ENCODE measurements at places on chromosomes 12 and 14. TPM values are rescaled to one million over a fixed set of nuclear protein-coding genes. Genes with fewer than 3 reads are reported as not detected.

IL22 gene
- not detected for total RNA-seq

GPR65 gene
- not detected for total RNA-seq

SCN8A gene
- 2.6 TPM for total RNA-seq

TCL1A gene
- not detected for total RNA-seq

ENDOU gene
- total RNA-seq, result 3.7 TPM

PTGDR gene
- total RNA-seq, result 0.38 TPM

OR4N2 gene
- total RNA-seq, result not detected

APEX1 gene
- 228 TPM for total RNA-seq

MGP gene
- total RNA-seq, result 5.4 TPM

CABP1 gene
- 0.26 TPM for total RNA-seq

MGAT2 gene
- 25.6 TPM for total RNA-seq

TRIM9 gene
- 6.3 TPM for total RNA-seq

GPD1 gene
- total RNA-seq, result 9.0 TPM

REP15 gene
- total RNA-seq, result 3.4 TPM

FAM177A1 gene
- total RNA-seq, result 37.7 TPM

PZP gene
- total RNA-seq, result 0.12 TPM

INHBC gene
- not detected for total RNA-seq

KRT78 gene
- total RNA-seq, result 29.1 TPM

SLC25A47 gene
- not detected for total RNA-seq

C3AR1 gene
- not detected for total RNA-seq

ULK1 gene
- 99.3 TPM for total RNA-seq

ASPG gene
- 0.29 TPM for total RNA-seq

AKAP5 gene
- total RNA-seq, result 0.52 TPM

KRT85 gene
- not detected for total RNA-seq

TNFAIP2 gene
- 21.5 TPM for total RNA-seq

LRRC10 gene
- total RNA-seq, result not detected

PLEKHD1 gene
- 0.48 TPM for total RNA-seq

ETFBKMT gene
- total RNA-seq, result 2.0 TPM

SSPN gene
- 11.3 TPM for total RNA-seq

CYP46A1 gene
- total RNA-seq, result 4.7 TPM

CPNE6 gene
- not detected for total RNA-seq

ATP2B1 gene
- total RNA-seq, result 95.2 TPM

PIANP gene
- 3.9 TPM for total RNA-seq

MRPS35 gene
- total RNA-seq, result 41.1 TPM

DDX54 gene
- 66.1 TPM for total RNA-seq

RD3L gene
- total RNA-seq, result not detected

KCTD10 gene
- 47.4 TPM for total RNA-seq

CLEC9A gene
- total RNA-seq, result not detected

SLC48A1 gene
- total RNA-seq, result 19.7 TPM

ADAM20 gene
- 0.85 TPM for total RNA-seq

VAMP1 gene
- 10.1 TPM for total RNA-seq

RPS26 gene
- 38.7 TPM for total RNA-seq

TMEM253 gene
- 1.8 TPM for total RNA-seq

CMA1 gene
- not detected for total RNA-seq

Data from type B pancreatic cell (in vitro differentiated cells).